IMR-90 (cell line): ENCODE measurements at places on chromosomes 4 and X. TPM values are rescaled to one million over a fixed set of nuclear protein-coding genes. Genes with fewer than 3 reads are reported as not detected.

GRCh38 chr4:152431291-152431690 is 104.6 kb downstream of the FBXW7 start:
- peaks cover 4% of the 10 kb centered on the region for H3K4me1 ChIP-seq
- peak; percentile 47 for DNase-seq
- H3K27me3 ChIP-seq: no peaks in the 10 kb centered on the region
- H3K27ac ChIP-seq: no peak overlapping the region
- no peak overlapping the region for H3K4me3 ChIP-seq
- no peaks in the 10 kb centered on the region for H3K36me3 ChIP-seq

DNA sequence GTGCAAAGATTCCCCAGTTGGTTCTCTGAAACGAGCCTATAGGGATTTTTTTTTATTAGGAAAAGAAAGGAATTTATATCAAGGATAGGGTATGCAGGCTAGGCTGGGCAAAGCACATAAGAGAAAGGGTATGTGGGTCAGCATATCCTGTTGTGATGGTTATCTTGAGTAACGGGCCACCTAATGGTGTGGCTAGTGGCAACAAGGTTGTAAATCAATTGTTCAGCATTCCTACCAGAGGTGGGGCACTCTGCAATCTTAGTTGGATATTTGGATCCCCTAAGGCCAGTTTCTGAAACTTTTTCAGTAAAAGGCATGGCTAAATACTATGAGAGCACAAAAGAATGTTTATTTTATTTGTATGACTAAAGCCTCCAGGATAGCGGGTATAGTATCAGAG is 42.7 kb downstream of the DCAF12L1 start:
- no peaks in the 10 kb centered on the region for H3K4me1 ChIP-seq
- DNase-seq: no peak
- no peak overlapping the region for H3K4me3 ChIP-seq
- no peaks in the 10 kb centered on the region for H3K27me3 ChIP-seq
- no peaks in the 10 kb centered on the region for H3K36me3 ChIP-seq

The SLC2A9 gene
- total RNA-seq: 0.56 and 0.72 TPM in 2 replicates

DNA sequence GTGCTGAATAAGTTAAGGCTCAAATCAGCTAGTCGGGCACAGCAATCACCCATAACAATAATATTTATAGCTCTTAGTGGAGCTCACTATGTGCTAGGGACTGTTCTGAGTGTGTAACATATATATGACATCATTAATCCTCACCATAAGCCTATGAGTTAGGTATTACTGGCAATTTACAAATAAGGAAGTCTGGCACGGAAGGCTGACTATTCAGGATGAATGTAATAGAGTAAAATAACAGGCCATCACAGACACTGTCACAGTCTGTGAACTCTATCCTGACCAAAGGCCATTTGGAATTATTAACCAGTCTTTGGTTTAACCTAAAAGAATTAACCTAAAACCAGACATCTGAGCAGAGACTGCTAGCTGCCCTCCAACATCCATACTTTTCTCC is 119.3 kb downstream of the C4orf51 start:
- no peaks in the 10 kb centered on the region; the same call in 1 of the 2 replicates for H3K36me3 ChIP-seq
- H3K4me1 ChIP-seq: peaks cover 5% of the 10 kb centered on the region; the same call in 1 of the 2 replicates
- no peak overlapping the region for H3K27ac ChIP-seq

- DNase-seq: no peak
- H3K4me3 ChIP-seq: no peak overlapping the region
- H3K36me3 ChIP-seq: no peaks in the 10 kb centered on the region
- H3K27me3 ChIP-seq: no peaks in the 10 kb centered on the region
- H3K27ac ChIP-seq: no peak overlapping the region
Observed at GRCh38 chr4:25827897-25828296, 34.9 kb downstream of the SEL1L3 start.

- peak; percentile 92 for DNase-seq
- peaks cover 26% of the 10 kb centered on the region for H3K4me1 ChIP-seq
- H3K27me3 ChIP-seq: no peaks in the 10 kb centered on the region
- H3K27ac ChIP-seq: peak overlapping the region; percentile 55
- no peaks in the 10 kb centered on the region for H3K36me3 ChIP-seq
Observed at GRCh38 chr4:168634276-168634802, 137.5 kb downstream of the PALLD start.

The NEUROG2 gene
- not detected in 2 replicates for total RNA-seq

GRCh38 chrX:153732401-153732800 is 7.7 kb downstream of the ABCD1 start:
- DNase-seq: no peak
- H3K4me3 ChIP-seq: no peak overlapping the region
- no peak overlapping the region for H3K27ac ChIP-seq
- H3K27me3 ChIP-seq: no peaks in the 10 kb centered on the region
- peaks cover 11% of the 10 kb centered on the region; the same call in 1 of the 2 replicates for H3K36me3 ChIP-seq
- H3K4me1 ChIP-seq: peaks cover 2% of the 10 kb centered on the region; the same call in 1 of the 2 replicates

- H3K27me3 ChIP-seq: no peaks in the 10 kb centered on the region
- DNase-seq: no peak
- H3K4me1 ChIP-seq: peaks cover 2% of the 10 kb centered on the region; the same call in 1 of the 2 replicates
- no peak overlapping the region for H3K27ac ChIP-seq
Observed at GRCh38 chr4:41512136-41512535, 25.8 kb upstream of the LIMCH1 start.

The SH2D1A gene
- total RNA-seq: not detected in 2 replicates

DNA sequence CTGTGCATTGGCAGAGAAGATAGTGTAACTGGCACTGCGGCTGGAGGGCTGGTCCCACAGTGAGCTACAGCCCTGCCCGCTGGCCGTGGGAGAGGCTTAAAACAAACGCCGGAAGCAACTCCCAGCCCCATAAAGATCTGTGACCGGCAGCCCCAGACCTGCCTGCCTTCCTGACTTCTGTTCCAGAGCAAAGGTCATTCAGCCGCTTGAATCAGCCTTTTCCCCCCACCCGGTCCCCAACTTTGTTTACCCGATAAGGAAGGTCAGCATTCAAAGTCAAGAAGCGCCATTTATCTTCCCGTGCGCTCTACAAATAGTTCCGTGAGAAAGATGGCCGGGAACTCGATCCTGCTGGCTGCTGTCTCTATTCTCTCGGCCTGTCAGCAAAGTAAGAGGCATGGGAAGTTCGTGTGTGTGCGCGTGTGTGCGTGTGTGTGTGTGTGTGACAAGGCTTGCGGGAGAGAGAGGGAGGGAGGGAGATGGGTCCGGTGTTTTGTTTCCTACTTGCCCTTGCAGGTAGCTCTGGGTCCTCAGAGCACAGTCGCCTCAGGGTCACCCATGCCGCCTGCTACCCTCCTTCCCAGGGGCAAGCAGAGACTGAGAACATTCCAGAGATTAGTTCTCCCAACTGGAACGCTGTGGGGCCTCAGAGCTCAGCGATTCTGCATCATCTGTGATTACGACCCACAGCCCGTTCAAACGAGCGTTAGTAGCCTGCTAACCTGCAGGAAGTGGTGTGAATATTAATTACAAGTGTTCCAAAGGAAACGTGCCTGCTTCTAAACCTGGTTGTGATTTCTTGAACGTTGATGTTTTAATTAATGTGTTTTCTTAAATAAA is at the start of gene MGST2:
Gene MGST2, plus strand, starts transcription at position 130 of the 840 bp plus-strand sequence. Its CDS starts 201 bp downstream, at position 331.
- no peaks in the 10 kb centered on the region for H3K27me3 ChIP-seq
- peak; percentile 79 for DNase-seq
- H3K4me3 ChIP-seq: peak within 1 kb of the TSS; percentile 44
- peak within 1 kb of the TSS; percentile 73 for H3K27ac ChIP-seq
- no peaks in the 10 kb centered on the region for H3K36me3 ChIP-seq

DNA sequence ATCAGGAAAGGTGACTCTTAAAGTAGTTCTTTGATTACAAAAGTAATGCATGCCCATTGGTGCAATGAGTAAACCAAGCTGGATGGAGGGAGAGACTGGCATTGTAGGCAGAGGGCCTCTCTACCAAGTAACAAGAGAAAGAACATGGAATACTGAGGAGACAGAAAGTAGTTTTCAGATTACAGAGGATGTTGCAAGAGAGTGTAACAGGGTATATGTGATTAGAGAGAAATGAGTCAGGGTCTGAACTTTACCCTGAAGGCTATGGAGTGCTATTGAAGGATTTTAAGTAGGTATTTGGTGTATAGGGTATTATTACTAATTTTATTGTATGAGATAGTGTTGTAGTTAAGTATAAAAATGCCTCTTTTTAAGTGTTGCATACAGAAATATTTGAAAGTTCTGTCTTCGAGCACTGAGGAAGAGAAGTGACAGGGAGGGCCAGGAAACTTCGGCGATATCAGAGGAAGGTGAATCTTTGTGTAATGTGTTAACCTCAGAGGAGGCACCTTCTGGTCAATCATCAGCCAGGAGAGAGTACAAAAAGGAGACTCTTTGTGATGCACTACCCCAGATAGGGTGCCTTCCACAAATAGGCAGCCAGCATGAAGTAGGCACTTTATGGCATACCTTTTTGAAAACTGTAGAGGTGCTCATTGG is 8.2 kb downstream of the NKAP start:
- no peaks in the 10 kb centered on the region for H3K27me3 ChIP-seq
- H3K4me1 ChIP-seq: no peaks in the 10 kb centered on the region
- no peak for DNase-seq
- H3K4me3 ChIP-seq: no peak overlapping the region
- H3K27ac ChIP-seq: no peak overlapping the region

The SLC10A6 gene
- total RNA-seq: not detected in 2 replicates

GRCh38 chr4:99593781-99594641 is 19.4 kb downstream of the MTTP start:
- H3K27me3 ChIP-seq: no peaks in the 10 kb centered on the region
- no peaks in the 10 kb centered on the region for H3K36me3 ChIP-seq
- H3K4me3 ChIP-seq: no peak overlapping the region
- no peak for DNase-seq
- H3K4me1 ChIP-seq: no peaks in the 10 kb centered on the region

GRCh38 chr4:148822572-148823418 is 380.6 kb upstream of the NR3C2 start:
- H3K27ac ChIP-seq: no peak overlapping the region
- H3K4me3 ChIP-seq: no peak overlapping the region
- H3K36me3 ChIP-seq: no peaks in the 10 kb centered on the region
- H3K4me1 ChIP-seq: no peaks in the 10 kb centered on the region

The AMER1 gene
- total RNA-seq: 1.7 and 2.2 TPM in 2 replicates

- no peaks in the 10 kb centered on the region for H3K36me3 ChIP-seq
- DNase-seq: peak; percentile 2
- peaks cover 37% of the 10 kb centered on the region for H3K27me3 ChIP-seq
- no peak overlapping the region for H3K4me3 ChIP-seq
Observed at GRCh38 chr4:107037199-107037584, 1.1 kb upstream of the DKK2 start.

- H3K36me3 ChIP-seq: no peaks in the 10 kb centered on the region
- H3K4me1 ChIP-seq: peaks cover 9% of the 10 kb centered on the region; the same call in 1 of the 2 replicates
- H3K27ac ChIP-seq: no peak overlapping the region
- H3K27me3 ChIP-seq: no peaks in the 10 kb centered on the region
Observed at GRCh38 chr4:88865046-88865445, 167.4 kb upstream of the NAP1L5 start.

DNA sequence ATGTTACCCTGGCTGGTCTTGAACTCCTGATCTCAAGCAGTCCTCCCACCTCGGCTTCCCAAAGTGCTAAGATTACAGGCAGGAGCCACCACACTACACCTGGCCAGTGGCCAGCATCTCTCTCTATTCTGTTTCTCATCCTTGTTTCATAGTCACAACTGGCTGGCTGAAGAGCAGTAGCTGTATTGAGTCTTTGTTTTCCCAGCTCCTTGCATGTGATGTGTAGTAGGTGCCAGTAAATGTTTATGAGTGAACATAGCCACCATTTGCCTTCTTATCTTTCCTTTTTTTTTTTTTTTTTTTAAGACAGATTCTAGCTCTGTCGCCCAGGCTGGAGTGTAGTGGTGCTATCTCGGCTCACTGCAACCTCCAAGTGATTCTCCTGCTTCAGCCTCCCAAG is 23.6 kb downstream of the NUDT9 start:
- no peak for DNase-seq
- no peaks in the 10 kb centered on the region for H3K4me1 ChIP-seq
- H3K4me3 ChIP-seq: no peak overlapping the region

DNA sequence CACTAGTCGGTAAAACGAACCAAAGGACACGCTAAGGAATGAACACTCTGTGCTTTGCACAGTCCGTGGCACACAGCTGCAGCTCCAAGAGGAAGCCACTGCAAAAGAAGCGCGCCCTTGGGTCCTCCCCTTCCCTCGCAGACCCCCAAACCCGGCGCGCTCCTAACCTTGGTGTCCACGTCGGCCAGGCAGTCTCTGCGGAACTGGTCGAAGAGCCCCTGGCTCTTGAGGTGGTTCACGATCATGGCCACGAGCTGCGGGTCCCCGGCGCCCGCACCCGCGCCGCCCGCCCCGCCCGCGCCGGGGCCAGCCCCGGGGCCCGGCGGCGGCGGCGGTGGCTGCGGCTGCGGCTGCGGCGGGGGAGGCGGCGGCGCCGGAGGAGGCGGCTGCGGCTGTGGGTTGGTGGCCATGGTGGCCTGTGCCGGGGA is 333 bp downstream of the BOD1L1 start:
- H3K27ac ChIP-seq: peak overlapping the region; percentile 56
- DNase-seq: no peak
- peak overlapping the region; percentile 94 for H3K4me3 ChIP-seq
- peaks cover 5% of the 10 kb centered on the region for H3K4me1 ChIP-seq
- H3K27me3 ChIP-seq: no peaks in the 10 kb centered on the region
- no peaks in the 10 kb centered on the region for H3K36me3 ChIP-seq

- H3K27ac ChIP-seq: no peak overlapping the region
- no peaks in the 10 kb centered on the region; the same call in 1 of the 2 replicates for H3K36me3 ChIP-seq
- H3K4me3 ChIP-seq: no peak overlapping the region
- peaks cover 3% of the 10 kb centered on the region; the same call in 1 of the 2 replicates for H3K4me1 ChIP-seq
- H3K27me3 ChIP-seq: no peaks in the 10 kb centered on the region
Observed at GRCh38 chrX:152824841-152825374, 5.6 kb downstream of the CETN2 start.

GRCh38 chrX:121032531-121032930 is 14.9 kb upstream of the GLUD2 start:
- H3K36me3 ChIP-seq: no peaks in the 10 kb centered on the region
- no peak overlapping the region for H3K4me3 ChIP-seq
- H3K27ac ChIP-seq: no peak overlapping the region
- no peak for DNase-seq
- no peaks in the 10 kb centered on the region for H3K4me1 ChIP-seq
- no peaks in the 10 kb centered on the region for H3K27me3 ChIP-seq

GRCh38 chrX:40104985-40105834 is 7.5 kb upstream of the BCOR start:
- peaks cover 4% of the 10 kb centered on the region; the same call in 1 of the 2 replicates for H3K27me3 ChIP-seq
- peaks cover 8% of the 10 kb centered on the region; the same call in 1 of the 2 replicates for H3K4me1 ChIP-seq
- H3K4me3 ChIP-seq: peak overlapping the region; percentile 38
- no peak for DNase-seq

- H3K4me1 ChIP-seq: no peaks in the 10 kb centered on the region
- no peak overlapping the region for H3K4me3 ChIP-seq
- DNase-seq: no peak
- H3K36me3 ChIP-seq: no peaks in the 10 kb centered on the region
Observed at GRCh38 chrX:7891928-7892327, 35.3 kb downstream of the PNPLA4 start.

- no peak overlapping the region for H3K4me3 ChIP-seq
- no peaks in the 10 kb centered on the region for H3K36me3 ChIP-seq
- H3K27ac ChIP-seq: no peak overlapping the region
- no peaks in the 10 kb centered on the region for H3K27me3 ChIP-seq
Observed at GRCh38 chr4:181860668-181861067, 382.5 kb upstream of the TENM3 start.

- no peaks in the 10 kb centered on the region for H3K4me1 ChIP-seq
- H3K27ac ChIP-seq: no peak overlapping the region
- DNase-seq: no peak
- no peaks in the 10 kb centered on the region for H3K27me3 ChIP-seq
Observed at GRCh38 chr4:170589597-170590191, 499.9 kb upstream of the AADAT start.
